ENCODE measurements at places on chromosomes 3 and 15.

DNA sequence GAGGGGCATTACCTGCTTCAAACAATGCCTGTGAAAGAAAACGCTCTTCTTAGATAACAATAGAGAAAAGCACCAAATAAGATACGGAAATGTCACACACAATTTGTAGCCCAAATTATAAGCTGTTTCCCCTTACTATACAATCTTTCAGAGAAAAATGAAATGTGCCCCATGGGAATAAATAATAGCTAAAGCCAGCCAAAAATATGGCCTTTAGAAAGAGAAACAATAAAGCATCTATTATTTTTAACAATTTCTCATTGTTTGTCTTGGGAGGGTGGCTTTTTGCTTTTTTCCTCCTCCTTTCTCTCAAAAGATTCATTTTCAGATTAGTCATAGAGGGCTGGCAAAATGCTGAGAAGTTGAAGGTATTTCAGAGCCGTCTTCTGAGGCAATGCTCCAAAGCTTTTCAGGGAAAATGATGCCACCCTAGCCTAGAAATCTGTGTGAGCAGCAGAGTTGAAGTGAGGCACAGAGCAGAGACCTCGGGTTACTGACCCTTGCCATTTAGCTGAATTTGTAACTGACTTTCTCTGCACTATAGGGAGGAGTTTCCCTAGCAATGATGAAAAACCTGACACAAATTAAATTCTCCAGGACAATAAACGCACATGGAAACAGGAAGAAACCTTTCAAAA lies 86.3 kb upstream of the PRICKLE2 start:
- DNase-seq, result no peak

DNA sequence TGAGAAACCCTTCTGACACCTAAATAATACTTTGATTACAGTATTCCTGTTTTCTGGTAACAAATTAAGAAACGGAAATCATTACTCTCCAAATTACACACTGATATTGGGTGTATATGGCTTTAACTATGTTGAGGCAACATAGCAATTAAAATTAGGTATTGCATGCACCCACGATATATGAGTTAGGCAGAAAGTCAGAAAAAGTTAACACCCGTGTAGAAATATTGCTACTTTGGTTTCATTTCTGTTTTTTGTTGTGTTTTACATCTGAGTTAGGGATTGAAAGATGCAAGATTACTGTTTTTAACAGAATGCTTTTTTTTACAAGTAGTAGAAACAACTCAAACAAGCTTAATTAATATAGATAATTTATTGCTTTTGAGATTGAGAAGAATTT lies 327.8 kb downstream of the GBE1 start:
- no peak for DNase-seq

DNA sequence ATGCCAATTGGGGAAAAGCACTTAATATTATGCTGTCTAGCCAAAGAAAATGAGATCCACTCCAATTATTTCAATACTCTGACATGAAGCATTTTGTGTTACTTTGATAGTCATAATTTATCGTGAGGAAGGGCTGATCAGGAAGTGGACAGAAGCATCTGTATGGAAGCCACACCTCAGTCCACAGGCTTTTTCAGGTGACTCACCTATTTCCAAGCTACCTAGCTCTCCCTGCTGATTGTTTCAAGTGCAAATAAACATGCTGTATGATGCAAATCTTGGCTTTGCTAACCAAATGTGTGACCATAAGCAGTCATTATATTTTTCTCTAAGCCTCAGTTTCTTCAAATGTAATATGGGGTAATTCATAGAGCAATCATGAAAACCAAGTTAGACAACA lies 30.8 kb upstream of the CPB1 start:
- DNase-seq, result no peak

DNA sequence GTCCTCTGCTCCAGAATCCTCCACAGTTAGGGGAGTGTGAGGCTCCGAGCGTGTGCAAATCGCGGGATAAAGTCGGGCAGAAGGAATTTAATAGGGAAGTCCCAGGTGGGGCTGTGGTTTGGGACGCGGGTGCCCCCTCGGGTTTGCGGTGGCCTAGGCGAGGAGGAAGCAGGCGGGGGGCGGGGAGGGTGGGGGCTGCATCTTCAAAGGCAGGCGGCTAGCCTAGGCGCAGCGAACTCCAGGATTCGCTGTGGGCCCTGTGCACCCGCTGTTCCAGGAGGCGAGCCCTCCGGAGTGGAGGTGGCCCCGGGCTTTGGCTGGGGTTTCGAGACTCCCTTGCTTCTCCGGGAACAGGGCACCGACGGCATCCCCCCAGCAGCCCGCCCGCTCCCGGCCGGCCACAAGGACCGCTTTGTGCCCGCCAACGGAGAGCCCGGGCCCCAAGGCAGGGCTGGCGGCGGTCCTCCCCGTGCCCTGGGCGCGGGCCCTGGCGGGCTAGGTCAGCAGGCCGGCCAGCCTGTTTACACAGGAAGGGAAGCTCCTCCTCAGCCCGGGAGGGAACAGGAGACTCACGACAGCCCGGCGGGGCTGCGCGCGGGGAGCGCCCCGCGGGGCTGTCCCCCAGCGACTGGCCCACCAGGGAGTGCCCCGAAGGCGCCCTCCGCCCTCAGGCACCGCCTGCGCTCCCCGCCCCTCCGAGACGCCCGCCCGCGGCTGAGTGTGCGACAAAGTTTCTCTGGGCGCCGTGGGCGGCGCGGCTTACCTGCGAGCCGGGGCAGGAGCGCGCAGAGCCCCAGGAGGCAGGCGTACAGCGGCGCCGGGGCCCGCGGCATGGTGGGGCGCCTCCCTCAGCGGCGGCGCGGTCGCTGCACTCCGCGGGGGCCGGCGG lies 753 bp downstream of the ITGB5 start:
- DNase-seq, result peak; percentile 66

GRCh38 chr15:40936709-40937666 lies 7.8 kb downstream of the DLL4 start:
- DNase-seq, result no peak

DNA sequence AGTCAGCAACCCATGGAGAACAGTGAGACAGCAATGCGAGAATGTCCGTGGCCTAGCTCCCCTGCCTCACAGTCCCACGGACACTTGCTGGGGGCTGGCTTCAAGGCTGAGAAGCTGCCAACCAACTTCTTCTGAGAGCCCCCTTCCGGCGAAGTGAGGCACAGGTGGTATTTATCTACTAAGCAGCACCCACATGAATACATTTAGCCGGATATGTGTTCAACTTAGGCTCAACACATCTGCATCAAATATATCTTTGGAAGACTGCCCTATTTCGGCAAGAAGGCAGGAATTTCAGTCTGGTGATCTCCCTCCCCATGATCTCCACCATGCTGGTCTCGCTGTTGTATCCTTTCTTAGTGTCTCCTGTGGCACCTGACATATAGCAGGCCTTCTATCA lies 340.9 kb upstream of the NR2E3 start:
- DNase-seq, result no peak

DNA sequence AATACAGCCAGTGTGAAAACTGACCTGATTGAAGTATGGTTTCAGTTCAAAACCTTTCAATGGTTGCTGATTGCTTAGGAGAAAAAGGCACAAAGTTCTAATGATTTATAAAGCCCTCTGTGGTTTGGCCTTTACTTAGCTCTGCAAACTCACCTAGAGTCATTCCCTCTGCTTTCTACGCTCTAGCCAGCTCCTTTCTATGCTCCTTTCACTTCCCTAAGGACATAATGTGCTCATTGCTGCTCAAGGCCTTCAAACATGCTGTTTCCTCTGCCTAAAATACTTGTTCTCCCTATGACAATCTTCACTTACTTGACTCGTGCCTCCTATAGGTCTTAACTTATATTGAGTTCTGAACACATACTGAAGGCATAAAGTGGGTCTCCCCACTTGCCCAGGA lies 19.0 kb downstream of the RPL39L start:
- DNase-seq, result no peak

DNA sequence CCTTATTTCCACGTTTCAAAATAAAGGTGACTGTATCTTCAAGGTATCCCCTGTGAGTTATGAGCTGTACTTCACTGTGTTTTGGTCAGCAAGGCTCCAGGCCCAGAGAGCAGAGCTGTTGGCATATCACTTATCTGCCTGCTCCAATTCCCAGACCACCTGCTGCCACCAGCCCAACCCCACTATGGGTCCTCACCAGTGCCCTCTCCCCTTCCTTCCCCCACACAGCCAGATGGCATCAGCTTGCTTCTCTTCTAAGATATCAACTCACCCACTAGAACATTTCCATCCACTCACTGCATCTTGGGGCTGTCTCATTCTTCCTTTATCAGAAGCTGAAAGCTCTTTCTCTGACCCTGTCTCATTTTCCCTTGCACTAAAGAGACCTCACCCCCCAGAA lies 136.9 kb upstream of the EIF1B start:
- no peak for DNase-seq

DNA sequence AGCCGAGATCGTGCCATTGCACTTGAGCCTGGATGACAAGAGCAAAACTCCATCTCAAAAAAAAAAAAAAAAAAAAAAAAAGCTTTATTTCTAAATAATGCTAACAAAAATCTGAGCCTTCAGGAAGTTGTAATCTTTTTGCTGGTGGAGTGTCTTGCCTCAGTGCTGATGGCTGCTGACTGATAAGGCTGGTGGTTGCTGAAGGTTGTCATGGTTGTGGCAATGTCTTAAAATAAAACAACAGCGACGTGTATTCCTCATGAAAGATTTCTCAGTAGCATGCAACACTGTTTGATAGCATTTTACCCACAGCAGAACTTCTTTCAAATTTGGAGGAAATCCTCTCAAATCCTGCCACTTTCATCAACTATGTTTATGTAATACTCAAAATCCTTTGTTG lies 77.4 kb upstream of the PTPRG start:
- no peak for DNase-seq

DNA sequence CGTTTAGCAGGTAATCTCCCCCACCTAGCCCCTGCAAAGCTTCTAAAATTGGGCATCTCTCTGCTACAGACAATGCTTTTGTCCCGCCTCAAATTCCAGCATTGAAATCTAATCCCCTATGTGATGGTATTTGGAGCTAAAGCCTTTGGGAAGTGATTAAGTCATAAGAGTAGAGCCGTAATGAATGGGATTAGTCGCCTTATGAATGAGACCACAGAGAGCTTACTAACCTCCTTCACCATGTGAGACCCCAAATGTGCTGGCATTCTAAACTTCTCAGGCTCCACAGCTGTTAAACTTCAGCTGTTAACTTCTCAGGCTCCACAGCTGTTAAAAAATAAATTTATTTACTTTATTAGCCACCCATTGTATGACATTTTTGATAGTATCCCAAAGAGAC lies 374.2 kb upstream of the BCHE start:
- DNase-seq, result no peak

GRCh38 chr3:169327546-169328356 lies 335.8 kb downstream of the MECOM start:
- DNase-seq, result no peak

DNA sequence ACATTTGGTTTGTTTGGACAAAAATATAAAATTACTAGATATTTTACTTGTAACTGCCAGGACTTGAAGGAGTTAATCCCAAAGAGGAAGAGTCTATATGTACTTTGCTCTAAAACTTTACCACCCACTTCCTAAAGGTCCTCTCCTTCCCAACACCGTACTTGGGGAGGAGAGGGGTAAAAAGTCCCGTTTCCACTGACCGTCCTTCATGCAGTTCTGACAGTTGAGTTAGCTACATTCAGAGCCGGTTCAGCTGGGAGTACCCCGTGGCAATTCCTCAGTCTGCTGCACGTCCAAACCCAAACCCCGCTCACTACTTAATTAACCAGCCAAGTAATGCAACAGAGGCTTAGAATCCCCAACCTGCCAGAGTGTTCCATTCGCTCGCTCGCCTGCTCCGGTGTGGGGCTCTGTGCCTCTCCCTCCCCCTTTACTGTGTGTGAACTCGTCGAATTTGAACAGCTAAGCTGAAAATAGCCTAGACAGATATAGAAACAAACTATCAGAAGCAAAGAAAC lies 519.7 kb downstream of the FOXP1 start:
- peak; percentile 43 for DNase-seq

DNA sequence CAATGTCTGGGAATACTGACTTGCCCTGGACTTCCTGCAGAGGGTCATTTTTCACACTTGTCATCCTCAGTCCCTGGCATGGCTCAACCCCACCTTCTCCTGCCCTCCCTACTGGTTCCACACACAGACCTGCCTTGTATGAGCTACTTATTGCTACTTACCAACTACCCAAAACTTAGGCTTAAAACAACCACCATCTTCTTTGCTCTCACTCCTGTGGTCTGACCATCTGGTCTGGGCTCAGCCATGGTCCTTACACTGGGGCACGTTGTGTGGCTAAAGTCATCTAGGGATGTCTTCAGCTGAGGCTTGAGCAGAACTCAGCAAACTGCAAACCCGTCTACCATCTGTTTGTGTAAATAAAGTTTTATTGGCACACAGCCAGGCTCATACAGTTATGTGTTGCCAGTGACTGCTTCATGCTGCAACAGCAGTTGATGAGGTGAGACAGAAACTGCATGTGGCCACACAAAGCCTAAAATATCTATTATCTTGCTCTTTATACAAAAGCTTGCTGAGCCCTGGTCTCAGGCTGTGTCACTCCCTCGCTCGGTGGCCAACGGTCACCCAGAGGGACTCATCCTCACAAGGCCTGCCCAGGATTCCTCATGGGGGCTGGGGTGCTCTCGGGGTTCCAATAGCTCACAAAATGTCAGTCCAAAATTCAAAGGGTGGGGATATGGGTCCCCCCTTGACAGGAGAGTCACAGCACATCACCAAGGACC lies 43.5 kb downstream of the KLF15 start:
- DNase-seq, result no peak

DNA sequence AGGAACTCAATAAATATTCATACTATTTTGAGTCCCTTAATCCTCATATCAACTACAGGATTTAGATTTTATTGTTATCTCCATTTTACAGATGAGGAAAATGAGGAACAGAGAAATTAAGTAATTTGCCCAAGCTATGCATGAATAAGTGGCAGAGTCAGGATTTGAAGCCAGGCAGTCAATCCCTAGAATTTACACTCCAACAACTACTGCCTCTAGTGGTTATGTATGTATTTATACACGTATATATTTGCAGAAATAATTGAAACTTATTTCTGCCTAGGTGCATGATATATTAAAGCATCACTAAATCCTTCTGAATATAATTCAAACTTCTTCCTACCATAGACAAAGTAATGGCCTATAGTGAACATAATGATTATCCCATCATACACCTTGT lies 137.4 kb downstream of the SERPINI1 start:
- DNase-seq, result no peak

DNA sequence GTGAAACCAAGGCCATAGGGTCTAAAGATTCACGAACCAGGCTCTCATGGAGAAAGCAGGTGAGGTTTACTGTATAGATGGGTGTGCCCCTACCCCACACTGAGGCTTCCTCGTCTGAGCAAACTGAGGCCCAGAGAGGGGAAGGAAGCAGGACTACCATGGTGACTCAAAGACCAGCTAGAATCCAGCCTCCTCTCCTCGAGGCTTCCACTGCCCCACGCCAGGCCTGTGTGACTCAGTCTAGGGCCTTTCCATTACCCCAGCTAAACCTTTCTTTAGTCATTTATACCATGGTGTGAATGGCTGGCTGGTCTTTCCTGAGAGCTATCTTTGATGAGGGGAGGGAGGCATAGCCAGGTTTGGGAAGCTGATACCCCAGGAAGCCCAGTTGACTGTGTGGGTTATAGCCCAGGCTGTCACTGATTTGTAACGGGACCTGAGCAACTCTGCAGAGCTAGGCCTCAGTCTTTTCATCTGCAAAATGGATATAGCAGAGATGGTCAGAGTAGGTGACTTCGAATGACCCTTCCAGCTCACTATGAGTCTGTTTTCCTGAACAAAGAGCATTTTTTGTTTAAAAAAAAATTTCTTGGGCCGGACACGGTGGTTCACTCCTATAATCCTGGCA lies 3.0 kb upstream of the RHO start:
- DNase-seq, result no peak

GRCh38 chr3:37491343-37491742 lies 317.0 kb upstream of the LRRFIP2 start:
- DNase-seq, result peak; percentile 36

GRCh38 chr15:65862682-65863081 lies 6.6 kb upstream of the RAB11A start:
- DNase-seq, result no peak
